Midbrain (tissue), 1 donor: ENCODE measurements at places on chromosomes 5 and 9.
A peak's percentile ranks its signal among the peaks of the same experiment; 100 is the strongest.

GRCh38 chr5:98656125-98656795 lies 117.2 kb upstream of the RGMB start:
- DNase-seq = no peak

DNA sequence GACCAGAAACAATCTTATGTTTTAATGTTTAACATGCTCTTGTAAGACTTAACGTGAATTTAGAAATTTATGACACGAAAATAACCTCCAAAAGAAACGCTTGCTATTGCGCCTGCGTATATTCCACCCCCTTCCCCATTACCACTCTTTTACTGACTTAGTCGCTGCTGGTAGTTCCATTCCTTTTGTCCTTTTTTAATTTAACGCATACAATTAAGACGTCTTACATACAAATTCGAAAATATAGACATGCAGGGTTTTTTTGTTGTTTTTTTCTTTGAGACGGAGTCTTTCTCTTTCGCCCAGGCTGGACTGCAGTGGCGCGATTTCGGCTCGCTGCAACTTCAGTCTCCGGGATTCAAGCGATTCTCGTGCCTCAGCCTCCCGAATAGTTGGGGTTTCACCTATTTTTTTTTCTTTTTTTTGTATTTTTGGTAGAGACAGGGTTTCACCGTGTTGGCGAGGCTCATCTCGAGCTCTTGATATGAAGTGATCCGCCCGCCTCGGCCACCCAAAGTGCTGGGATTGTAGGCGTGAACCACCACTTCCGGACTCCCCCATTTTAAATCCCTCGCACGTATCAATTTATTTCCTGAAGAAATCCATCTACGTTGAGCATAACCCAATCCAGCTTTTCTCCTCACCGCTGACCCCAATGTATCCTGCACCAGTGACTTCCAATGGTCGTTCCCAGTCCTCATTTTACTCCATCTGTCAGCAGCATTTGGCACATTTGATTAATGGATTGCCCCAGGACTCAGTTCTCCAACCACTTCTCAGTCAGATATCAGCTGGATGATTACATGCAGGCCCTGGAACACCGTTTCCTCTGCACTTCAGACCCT lies 684 bp upstream of the MED7 start:
- DNase-seq = peak; percentile 73

GRCh38 chr5:78552729-78553342 lies 95.7 kb downstream of the LHFPL2 start:
- DNase-seq = no peak

GRCh38 chr5:115602591-115603125 lies 379 bp upstream of the TICAM2 start:
- DNase-seq = peak; percentile 45

DNA sequence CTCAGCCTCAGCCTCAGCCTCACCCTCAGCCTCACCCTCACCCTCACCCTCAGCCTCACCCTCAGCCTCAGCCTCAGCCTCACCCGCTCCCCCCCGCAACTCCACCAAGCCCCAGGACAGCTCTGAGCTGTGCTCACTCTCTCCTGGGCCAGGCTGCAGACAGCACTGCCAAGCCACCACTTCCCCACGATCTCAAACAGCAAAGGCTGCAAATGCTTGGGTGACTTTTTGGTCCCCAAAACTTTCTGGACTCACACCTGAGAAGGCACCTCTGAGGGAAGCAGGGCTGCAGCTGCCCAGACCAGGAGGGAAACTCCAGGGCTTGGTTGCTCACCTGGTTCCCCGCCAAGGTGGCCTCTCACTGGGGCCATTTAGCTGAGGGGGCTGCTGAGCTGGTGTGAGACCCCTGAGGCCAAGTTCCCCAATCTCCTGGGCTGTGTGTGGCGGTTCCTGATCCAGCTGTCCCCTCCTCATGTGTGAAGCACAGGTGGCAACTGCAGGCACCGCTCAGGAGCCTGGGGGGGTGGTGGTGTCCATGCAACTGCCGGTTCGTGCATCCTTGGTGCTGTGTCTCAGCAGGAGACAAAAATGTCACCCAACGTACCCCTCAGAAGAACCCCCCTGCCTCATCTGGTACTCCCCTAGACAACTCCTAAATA lies 17.8 kb downstream of the MRPL36 start:
- no peak for DNase-seq

- DNase-seq = no peak
Measured at GRCh38 chr9:130905125-130905901, 8.7 kb upstream of the QRFP start.

- DNase-seq = peak; percentile 10
Measured at GRCh38 chr9:130768265-130768664, 66.8 kb upstream of the ABL1 start.

- no peak for DNase-seq
Measured at GRCh38 chr5:2836133-2836532, 84.7 kb upstream of the IRX2 start.

GRCh38 chr9:107782381-107782780 lies 292.8 kb upstream of the KLF4 start:
- no peak for DNase-seq

- no peak for DNase-seq
Measured at GRCh38 chr5:154714266-154714986, 40.8 kb upstream of the LARP1 start.

- no peak for DNase-seq
Measured at GRCh38 chr5:176803943-176804498, 6.3 kb upstream of the UNC5A start.
